ENCODE measurements at places on chromosomes 12 and 14. TPM values are rescaled to one million over a fixed set of nuclear protein-coding genes. Genes with fewer than 3 reads are reported as not detected.
A peak's percentile ranks its signal among the peaks of the same experiment; 100 is the strongest.

GRCh38 chr14:41137741-41138140 is 468.9 kb upstream of the LRFN5 start:
- H3K36me3 ChIP-seq: peaks cover 4% of the 10 kb centered on the region
- H3K4me1 ChIP-seq: no peaks in the 10 kb centered on the region
- no peak overlapping the region for H3K27ac ChIP-seq
- H3K4me3 ChIP-seq: no peak overlapping the region
- no peak for DNase-seq

- H3K27ac ChIP-seq: no peak overlapping the region
- peaks cover 30% of the 10 kb centered on the region for H3K4me1 ChIP-seq
- DNase-seq: no peak
- peaks cover 29% of the 10 kb centered on the region for H3K27me3 ChIP-seq
Measured at GRCh38 chr14:98138666-98139065, 1133.3 kb downstream of the BCL11B start.

DNA sequence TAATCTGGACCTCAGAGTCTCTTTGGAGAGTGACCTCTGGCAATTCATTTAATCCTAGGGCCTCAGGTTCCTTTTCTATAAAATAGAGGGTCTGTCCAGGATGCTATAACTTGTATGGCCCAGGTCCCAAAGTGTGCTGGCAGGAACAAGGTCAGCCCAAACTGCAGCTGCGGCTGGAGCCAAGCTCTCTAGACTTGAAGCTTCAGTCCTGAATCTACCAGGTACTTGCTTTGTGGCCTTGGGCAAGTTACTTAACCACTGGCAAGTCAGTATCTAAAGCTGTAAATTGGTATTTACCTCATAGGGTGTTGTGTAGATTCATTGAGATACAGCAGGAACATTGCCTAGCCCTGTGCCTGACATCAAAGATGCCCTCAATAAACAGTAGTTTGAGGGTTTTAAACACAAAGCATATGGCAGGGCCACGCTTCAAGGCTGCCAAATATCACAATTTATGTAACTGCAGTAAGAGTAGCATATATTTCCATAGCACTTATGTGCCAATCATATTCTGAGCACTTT is 21.7 kb downstream of the CPM start:
- peaks cover 2% of the 10 kb centered on the region for H3K4me1 ChIP-seq
- peaks cover 3% of the 10 kb centered on the region for H3K36me3 ChIP-seq
- DNase-seq: no peak
- no peak overlapping the region for H3K27ac ChIP-seq
- no peaks in the 10 kb centered on the region for H3K27me3 ChIP-seq
- no peak overlapping the region for H3K4me3 ChIP-seq

DNA sequence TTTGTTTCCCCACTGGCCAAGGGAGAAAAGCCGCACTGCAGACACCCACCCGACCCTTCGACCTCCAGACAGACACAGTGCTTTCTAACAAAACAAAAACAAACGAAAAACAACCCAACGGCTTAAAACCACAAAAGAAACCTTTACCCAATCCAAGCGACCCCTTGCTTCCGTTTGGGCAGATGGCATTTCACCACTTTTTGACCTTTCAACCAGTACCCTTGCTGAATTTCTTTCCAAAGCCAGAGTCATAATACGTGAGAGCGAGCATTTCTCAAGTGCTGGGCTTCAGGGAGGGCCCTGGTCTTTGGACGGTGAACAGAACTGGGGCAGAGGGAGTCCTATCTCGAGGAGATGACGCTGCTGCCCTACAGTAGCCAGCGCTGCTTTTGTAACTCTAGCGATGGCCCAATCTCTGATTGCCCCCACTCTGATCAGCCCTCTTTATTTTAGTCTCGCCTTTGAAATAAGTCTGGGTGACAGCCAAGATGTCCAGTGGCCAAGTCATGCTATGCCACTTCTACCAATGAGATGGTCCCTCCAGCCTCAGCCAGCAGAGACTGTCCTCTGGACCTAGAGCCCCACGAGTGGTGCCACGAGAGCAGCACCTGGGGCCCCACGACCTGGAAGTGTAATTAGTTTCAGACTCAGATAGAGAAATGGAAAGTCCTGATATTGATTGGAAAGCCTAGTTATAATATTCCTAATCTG is 21.9 kb upstream of the ADIPOR2 start:
- peaks cover 23% of the 10 kb centered on the region for H3K27me3 ChIP-seq
- no peak overlapping the region for H3K4me3 ChIP-seq
- DNase-seq: no peak

GRCh38 chr12:122085591-122085990 is 7.0 kb downstream of the MLXIP start:
- peaks cover 30% of the 10 kb centered on the region for H3K4me1 ChIP-seq
- H3K27me3 ChIP-seq: peaks cover 11% of the 10 kb centered on the region
- no peak for DNase-seq
- no peak overlapping the region for H3K4me3 ChIP-seq
- peak overlapping the region; percentile 30 for H3K27ac ChIP-seq
- peaks cover 18% of the 10 kb centered on the region for H3K36me3 ChIP-seq

DNA sequence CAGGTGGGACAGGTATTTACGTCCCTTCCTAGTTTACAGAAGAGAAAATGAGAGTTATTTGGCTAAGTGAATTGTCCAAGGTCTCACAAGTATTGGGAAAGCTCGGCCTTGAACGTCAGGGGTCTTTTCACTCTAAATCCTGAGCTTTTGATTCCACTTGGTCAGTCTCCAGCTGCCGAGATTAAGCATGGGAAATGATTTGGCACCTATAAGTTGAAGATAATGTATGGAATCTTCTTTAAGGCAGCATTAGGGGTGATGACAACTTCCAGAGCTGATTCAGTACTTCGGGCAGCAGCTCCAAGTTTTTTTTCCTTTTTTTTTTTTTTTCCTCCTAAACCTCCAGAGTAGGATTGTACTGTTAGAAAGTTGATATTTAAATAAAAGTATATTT is 722 bp downstream of the FAM234B start:
- H3K27ac ChIP-seq: peak overlapping the region; percentile 13
- H3K4me1 ChIP-seq: peaks cover 17% of the 10 kb centered on the region
- no peak for DNase-seq
- H3K4me3 ChIP-seq: peak overlapping the region; percentile 83

DNA sequence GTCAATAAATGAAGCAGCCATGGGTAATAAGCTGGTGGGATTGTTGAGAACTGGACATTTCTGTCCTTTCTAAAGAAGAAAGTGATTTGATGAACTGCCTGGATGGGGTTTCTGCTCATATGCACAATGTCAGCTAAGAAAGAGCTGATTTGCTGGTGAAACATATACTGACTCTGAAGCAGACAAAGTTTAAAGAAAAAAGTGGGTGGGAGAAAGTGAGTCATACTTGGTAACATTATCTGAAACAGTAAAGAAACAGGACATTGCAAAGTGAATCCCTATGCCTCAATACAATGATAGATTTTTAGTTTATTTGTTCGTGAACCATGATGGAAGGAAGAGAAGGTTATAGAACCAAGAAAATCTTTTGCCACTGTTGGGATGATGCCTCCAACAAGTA is 95.6 kb upstream of the DNM1L start:
- DNase-seq: no peak
- peak overlapping the region; percentile 5 for H3K27ac ChIP-seq
- H3K27me3 ChIP-seq: no peaks in the 10 kb centered on the region
- no peak overlapping the region for H3K4me3 ChIP-seq
- peaks cover 38% of the 10 kb centered on the region for H3K36me3 ChIP-seq

DNA sequence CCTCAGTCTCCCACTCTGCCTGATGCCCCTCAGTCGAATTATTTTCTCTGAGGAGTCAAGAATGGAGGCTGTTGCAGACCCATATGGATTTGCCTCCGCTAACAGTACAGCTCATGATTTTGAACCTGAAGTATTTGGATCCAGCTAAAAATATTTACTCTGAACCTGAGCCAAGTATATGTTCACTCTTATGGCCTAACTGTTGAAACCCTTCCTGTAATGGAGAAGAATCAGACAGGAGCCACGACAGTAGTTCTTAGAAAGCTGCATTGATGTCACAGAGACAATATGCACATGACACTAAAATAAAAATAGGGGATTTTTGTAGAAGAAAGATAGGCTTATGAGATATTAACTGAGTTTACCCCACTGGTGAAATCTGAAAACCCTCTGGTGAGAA is 1128.3 kb upstream of the FLRT2 start:
- H3K36me3 ChIP-seq: no peaks in the 10 kb centered on the region
- H3K27me3 ChIP-seq: no peaks in the 10 kb centered on the region
- H3K27ac ChIP-seq: no peak overlapping the region
- DNase-seq: no peak
- no peak overlapping the region for H3K4me3 ChIP-seq

- no peak for DNase-seq
- no peak overlapping the region for H3K4me3 ChIP-seq
Measured at GRCh38 chr12:23888396-23889068, 60.9 kb downstream of the SOX5 start.

DNA sequence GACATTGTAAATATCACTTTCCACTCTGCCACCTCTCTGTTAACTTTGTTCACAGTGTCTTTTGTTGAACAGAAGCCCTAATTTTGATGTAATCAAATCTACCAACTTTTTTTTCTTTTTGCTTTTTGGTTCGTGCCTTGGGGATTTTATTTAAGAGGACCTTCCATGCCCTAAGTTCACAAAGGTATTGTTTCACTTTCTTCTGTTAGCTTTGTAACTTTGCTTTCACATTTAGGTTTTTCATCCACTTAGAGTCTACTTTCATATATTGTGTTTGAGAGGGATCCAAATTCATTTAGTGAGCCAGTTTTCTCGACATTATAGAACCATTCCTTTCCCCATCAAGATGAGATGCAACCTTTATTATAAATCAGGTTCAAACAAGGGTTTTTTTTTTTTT is 275.7 kb upstream of the CRY1 start:
- no peak for DNase-seq
- no peak overlapping the region for H3K4me3 ChIP-seq
- peaks cover 32% of the 10 kb centered on the region for H3K27me3 ChIP-seq
- no peaks in the 10 kb centered on the region for H3K36me3 ChIP-seq
- H3K4me1 ChIP-seq: no peaks in the 10 kb centered on the region

GRCh38 chr14:23047034-23047634 is 5.1 kb downstream of the PSMB11 start:
- H3K27me3 ChIP-seq: peaks cover 7% of the 10 kb centered on the region
- H3K27ac ChIP-seq: no peak overlapping the region
- no peak for DNase-seq
- peaks cover 4% of the 10 kb centered on the region for H3K36me3 ChIP-seq
- H3K4me3 ChIP-seq: no peak overlapping the region

DNA sequence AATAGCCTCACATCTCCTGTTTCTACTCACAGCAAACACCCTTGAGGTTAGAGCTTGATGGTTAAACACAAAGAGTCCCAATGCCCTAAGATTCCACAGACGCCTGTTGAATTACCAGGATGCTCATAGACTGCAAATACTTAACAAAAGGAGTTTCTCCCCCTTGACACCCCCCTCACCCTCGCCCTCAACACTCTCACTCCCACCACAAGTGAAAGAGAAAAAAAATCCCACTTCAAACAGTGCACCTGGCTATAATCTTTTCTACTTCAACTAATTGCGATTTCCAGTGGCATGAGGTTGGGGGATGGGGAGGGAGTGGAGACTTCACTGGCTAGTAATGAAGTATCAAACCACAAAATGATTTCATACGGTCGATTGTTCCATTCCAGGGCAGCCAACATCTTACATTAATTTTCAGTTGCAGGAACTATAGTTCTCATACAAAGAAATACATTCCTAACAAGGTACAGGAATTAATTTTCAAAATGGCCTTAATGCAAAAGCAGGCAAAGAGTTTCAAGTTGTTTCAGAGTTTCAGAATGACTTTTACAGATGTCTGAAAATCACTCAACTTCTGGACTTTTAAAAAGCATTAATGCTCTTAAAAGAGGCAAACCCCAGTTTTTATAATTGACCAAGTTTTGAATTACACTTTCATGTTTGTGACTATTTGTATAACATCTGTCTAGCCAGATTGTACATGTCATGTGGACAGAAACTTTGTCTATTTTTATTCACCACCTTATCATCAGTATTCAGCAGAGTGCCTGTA is 390.7 kb downstream of the C12orf75 start:
- no peak overlapping the region for H3K27ac ChIP-seq
- H3K36me3 ChIP-seq: no peaks in the 10 kb centered on the region

DNA sequence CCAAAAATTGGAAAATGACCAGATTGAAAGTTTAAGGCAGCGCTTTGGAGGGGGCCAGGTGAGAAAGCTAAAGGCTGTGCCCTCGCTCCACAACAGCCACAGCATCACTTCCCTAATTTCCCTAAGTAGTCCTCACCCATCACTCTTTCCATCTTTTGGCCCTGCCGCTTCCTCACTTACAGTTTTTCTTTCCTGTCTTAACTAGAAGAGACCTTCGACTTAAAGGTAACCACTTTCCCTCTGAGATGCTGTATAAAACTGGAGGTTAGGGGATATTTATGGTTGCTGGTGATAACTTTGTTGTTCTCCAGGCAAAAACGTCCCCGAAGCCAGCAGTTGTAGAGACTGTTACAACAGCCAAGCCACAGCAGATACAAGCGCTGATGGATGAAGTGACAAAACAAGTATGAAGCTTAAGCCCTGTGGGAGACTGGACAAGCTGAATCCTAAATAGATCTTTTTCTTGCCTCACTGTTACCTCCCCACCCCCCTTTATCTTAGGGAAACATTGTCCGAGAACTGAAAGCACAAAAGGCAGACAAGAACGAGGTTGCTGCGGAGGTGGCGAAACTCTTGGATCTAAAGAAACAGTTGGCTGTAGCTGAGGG is 4.3 kb downstream of the DDIT3 start:
- no peak overlapping the region for H3K4me3 ChIP-seq
- H3K36me3 ChIP-seq: peaks cover 32% of the 10 kb centered on the region
- no peak for DNase-seq
- no peaks in the 10 kb centered on the region for H3K27me3 ChIP-seq
- peak overlapping the region; percentile 15 for H3K27ac ChIP-seq

- no peak for DNase-seq
- no peak overlapping the region for H3K27ac ChIP-seq
- H3K4me3 ChIP-seq: no peak overlapping the region
- no peaks in the 10 kb centered on the region for H3K36me3 ChIP-seq
Measured at GRCh38 chr12:50533203-50533584, 28.4 kb downstream of the DIP2B start.

GRCh38 chr12:53229454-53229853 is 2.6 kb downstream of the RARG start:
- H3K27ac ChIP-seq: no peak overlapping the region
- peaks cover 57% of the 10 kb centered on the region for H3K27me3 ChIP-seq
- peaks cover 28% of the 10 kb centered on the region for H3K4me1 ChIP-seq
- no peaks in the 10 kb centered on the region for H3K36me3 ChIP-seq
- DNase-seq: no peak
- H3K4me3 ChIP-seq: no peak overlapping the region

GRCh38 chr14:20350860-20351259 is 7.4 kb downstream of the PARP2 start:
- peaks cover 25% of the 10 kb centered on the region for H3K36me3 ChIP-seq
- H3K27me3 ChIP-seq: no peaks in the 10 kb centered on the region
- H3K4me3 ChIP-seq: no peak overlapping the region
- H3K4me1 ChIP-seq: no peaks in the 10 kb centered on the region
- no peak for DNase-seq
- no peak overlapping the region for H3K27ac ChIP-seq

GRCh38 chr12:42447371-42447786 is 121.4 kb downstream of the PPHLN1 start:
- no peaks in the 10 kb centered on the region for H3K27me3 ChIP-seq
- no peak for DNase-seq
- H3K36me3 ChIP-seq: peaks cover 51% of the 10 kb centered on the region
- no peak overlapping the region for H3K4me3 ChIP-seq

The MMP19 gene
- total RNA-seq: 0.89 TPM

The RTL1 gene
- total RNA-seq: 159 TPM

The KLRG1 gene
- 8.0 TPM for total RNA-seq

The SAMD15 gene
- total RNA-seq: 9.5 TPM

The ADAMTS20 gene
- total RNA-seq: 0.33 TPM

The C12orf50 gene
- total RNA-seq: 0.10 TPM

The CLEC7A gene
- not detected for total RNA-seq

The ABCC9 gene
- 0.16 TPM for total RNA-seq

The APOF gene
- total RNA-seq: not detected
